SK-N-SH (cell line): ENCODE measurements at places on chromosomes 3 and 15. TPM values are rescaled to one million over a fixed set of nuclear protein-coding genes. Genes with fewer than 3 reads are reported as not detected.

GRCh38 chr15:65326117-65326526 is 21.6 kb downstream of the RNU5B-1 start:
- peak overlapping the region; percentile 63 for H3K27ac ChIP-seq
- H3K27me3 ChIP-seq, result peaks cover 12% of the 10 kb centered on the region; the same call in 1 of the 2 replicates
- no peaks in the 10 kb centered on the region for H3K36me3 ChIP-seq
- peak; percentile 71 for DNase-seq
- no peak overlapping the region for H3K4me3 ChIP-seq

- H3K36me3 ChIP-seq, result no peaks in the 10 kb centered on the region
- H3K4me1 ChIP-seq, result no peaks in the 10 kb centered on the region
- no peaks in the 10 kb centered on the region for H3K27me3 ChIP-seq
- no peak overlapping the region for H3K27ac ChIP-seq
Measured at GRCh38 chr3:13317596-13318320, 102.4 kb downstream of the NUP210 start.

DNA sequence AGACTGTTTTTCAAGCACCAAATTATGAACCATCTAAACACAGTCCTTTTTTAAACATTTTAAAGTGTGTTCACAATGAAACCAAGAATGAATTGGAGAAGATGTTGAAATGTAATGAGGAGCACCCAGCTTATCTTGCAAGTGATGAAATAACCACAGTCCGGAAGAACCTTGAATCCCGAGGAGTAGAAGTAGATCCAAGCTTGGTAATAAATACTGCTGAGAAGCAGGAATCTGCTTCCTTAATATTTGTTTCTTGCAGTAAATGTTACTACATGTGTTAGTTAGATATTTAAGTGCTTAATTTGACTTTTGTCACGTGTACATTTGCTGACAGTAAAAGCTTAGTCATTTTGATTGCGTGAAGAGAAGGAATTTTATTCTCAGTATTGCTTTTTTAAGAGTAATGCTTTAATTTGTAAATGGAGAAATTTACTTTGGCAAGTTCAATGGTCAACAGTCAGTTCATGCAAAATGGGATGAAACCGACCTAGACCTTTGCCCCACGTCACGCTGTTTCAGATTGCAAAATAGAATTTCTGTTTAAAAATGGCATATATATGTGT is 69.8 kb downstream of the OPA1 start:
- no peaks in the 10 kb centered on the region for H3K4me1 ChIP-seq
- no peak overlapping the region for H3K27ac ChIP-seq
- no peak overlapping the region for H3K4me3 ChIP-seq
- no peaks in the 10 kb centered on the region for H3K27me3 ChIP-seq
- H3K36me3 ChIP-seq, result peaks cover 76% of the 10 kb centered on the region
- DNase-seq, result no peak

Gene SLC51B
- not detected in 2 replicates for polyA plus RNA-seq

DNA sequence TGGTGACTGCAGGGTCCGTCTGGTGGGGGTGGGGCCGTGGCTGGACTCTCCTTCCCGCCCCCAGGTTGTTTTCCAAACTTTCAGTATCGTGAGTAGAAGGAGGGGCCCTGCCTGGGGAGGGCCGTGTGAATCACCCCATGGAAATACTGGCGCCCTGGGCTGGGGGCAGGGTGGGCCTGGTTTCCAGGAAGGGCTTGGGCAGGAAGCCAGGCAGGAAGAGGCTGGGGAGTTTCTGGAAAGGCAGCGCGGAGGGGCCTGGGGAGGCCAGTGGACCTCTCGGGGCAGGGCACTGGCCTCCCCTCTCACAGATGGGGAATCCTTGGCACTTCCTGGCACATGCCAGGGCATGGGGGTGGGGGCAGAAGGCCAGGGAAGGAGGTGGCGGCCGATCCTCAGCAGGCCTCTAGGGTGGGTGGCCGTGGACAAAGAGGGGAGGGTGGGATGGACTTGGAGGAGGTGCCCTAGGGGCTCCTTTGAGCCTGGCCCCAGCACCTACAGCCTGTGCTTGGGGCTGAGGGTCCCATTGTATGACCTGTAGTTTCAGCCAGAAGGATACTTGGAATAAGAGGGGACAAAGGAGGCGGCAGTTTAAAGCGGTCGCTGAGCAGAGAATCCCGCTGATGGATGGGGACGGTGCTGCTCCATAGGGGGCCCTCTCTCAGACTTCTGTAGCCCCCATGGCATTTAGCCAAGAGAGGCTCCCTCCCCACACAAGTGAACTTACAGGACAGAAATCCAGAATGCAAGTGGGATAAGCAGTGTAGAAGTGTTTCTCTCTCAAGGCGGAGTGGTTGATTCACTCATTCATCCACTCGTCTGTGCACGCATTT is 56.5 kb upstream of the GATA2 start:
- no peak overlapping the region for H3K4me3 ChIP-seq
- H3K4me1 ChIP-seq, result peaks cover 17% of the 10 kb centered on the region
- H3K36me3 ChIP-seq, result no peaks in the 10 kb centered on the region
- peak; percentile 80 for DNase-seq
- H3K27me3 ChIP-seq, result no peaks in the 10 kb centered on the region

DNA sequence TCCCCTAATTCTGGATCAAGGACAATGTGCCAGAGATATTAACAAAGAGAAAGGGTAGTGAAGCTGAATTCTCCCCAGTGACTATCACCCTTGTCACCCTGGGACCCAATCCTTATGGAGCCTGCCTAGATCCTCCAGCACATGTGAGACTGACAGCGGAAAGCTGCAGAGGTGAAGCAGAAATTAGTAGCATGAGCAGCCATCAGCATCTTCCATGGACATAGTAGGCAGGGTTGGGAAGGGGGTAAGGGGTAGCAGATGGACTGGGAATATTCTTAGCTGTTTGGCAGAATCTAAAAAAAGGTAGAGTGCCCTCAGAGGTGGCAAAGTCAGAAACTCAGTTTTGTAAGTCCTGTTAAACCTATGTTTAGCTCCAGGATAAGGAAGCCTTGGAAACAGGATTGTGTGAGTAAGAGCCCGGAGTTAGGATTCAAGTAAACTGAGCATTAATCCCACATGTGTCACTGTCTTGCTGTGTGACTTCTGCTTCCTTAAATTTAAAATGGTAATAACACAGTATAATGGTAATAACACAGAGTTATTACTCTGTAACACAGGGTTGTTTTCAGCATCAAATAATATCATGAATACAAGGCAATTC is 14.5 kb downstream of the GOLIM4 start:
- H3K27me3 ChIP-seq, result no peaks in the 10 kb centered on the region
- no peak for DNase-seq
- H3K4me1 ChIP-seq, result peaks cover 15% of the 10 kb centered on the region
- 0 out of 2 replicates have a peak, but pooled peaks cover 3% of the 10 kb centered on the region for H3K36me3 ChIP-seq
- peak overlapping the region; percentile 15; the same call in 1 of the 2 replicates for H3K27ac ChIP-seq

Gene GP9
- not detected in 2 replicates for polyA plus RNA-seq
